ENCODE measurements at places on chromosomes 16 and 17.

GRCh38 chr17:8986295-8986694 lies 20.8 kb upstream of the PIK3R5 start:
- DNase-seq: peak; percentile 41

DNA sequence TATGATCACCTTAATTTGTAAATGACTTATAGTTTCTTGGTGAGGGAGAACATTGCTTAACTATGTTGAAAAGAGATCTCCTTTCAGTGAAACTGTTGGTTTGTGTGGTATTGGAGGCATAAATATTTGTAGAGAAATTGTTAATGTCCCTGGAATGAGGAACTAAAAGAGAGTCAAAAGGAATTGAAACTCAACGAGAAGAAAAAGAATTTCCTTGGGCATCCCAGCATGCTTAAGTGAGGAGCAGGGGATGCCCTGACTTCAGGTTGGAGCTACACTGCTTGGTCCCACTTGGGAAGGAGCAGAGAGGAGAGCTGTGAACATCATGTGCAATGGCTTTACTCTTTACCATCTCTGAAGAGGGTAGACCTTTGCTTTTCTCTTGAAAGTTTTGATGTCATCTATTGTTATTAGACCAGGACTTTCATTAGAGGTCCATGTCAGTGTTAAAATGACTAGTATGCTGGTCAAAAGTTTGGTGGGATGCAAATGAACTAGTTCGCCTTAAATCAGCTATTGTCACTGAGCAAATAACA lies 21.7 kb downstream of the KRT23 start:
- DNase-seq: no peak

- DNase-seq: peak; percentile 42
Observed at GRCh38 chr17:50835301-50836234, at the start of gene WFIKKN2. TSS of gene WFIKKN2 (plus strand) at chr17:50835586. CDS start at chr17:50835938, 352 bp downstream.

DNA sequence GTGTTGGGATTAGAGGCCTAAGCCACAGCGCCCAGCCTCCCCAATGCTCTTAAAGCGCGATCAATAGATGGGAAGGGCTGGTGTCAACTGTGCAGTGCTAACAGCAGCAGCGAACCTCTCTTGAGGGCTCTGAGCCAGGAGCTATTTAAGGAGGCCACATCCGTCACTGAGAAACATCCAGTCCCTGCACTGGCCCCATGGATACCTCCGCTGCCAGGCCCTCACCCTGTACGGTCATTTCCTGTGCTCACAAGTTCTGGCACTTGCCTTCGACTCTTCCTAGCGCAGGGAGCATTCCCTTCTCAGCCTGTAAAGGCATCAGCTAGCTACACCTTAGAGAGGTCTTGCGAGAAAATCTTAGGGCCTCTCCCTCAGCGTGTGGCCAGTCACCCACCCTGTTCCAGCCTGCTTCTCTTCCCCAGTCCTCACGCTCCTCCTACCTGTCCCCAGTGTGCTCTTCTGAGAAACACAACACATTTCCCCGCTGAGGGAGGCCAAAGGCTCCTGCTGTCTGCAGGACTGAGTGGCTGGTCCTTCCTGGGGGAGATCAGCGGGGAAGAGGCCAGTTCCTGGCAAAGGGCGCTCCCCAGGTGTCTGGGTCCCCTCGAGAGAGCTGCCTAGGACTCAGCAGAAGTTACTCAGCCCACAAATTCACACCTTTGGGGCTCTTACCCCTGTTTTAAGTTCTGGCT lies 28.6 kb downstream of the GTF3C1 start:
- DNase-seq: no peak

DNA sequence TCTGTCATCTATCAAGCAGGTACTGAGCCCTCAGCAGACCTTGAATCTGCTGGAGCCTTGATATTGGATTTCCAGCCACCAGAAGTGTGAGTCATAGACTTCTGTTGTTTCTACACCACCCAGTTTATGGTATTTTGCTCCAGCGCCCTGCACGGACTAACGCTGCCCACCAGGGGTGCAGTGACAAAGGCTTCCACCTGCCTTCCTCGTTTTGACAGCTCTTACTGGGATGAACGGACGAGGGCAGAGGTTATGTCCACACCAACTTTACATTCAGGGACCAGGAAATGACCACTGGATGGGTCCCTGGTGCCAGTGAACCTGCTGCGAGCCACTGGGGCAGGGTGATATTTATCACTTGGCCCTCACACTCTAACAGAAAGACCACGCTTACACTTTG lies 66.6 kb upstream of the CBX4 start:
- DNase-seq: peak; percentile 69

- DNase-seq: no peak
Observed at GRCh38 chr16:78552106-78552675, 452.7 kb downstream of the WWOX start.

Data from hematopoietic multipotent progenitor cell treated with erythropoietin and hydrocortisone succinate and interleukin-3 and kit ligand, for 6 days (in vitro differentiated cells).